ENCODE measurements at places on chromosomes 13 and 19. TPM values are rescaled to one million over a fixed set of nuclear protein-coding genes. Genes with fewer than 3 reads are reported as not detected.

CRB3 gene
- not detected for total RNA-seq

- DNase-seq = no peak
Observed at GRCh38 chr13:30918662-30919405, 12.8 kb downstream of the MEDAG start.

DNA sequence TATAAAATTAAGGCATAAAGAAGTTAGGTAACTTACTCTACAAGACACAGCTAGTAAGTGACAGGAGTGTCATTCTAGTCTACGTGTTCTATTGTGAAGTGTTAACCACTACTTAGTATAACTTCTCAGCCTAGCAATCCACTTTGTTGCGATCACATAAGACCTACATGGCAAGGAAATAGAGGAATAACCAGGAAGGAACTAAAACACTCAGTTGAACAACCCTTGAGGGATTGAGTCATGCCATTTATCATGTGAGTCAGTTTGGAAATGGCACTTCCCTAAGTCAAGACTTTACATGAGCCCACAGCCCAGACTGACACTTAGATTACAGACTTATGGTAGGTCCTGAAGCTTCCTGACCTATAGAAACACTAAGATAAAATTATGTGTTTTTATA lies 279.5 kb upstream of the PCDH20 start:
- no peak for DNase-seq

AKAP8L gene
- total RNA-seq = 86.0 TPM

DNA sequence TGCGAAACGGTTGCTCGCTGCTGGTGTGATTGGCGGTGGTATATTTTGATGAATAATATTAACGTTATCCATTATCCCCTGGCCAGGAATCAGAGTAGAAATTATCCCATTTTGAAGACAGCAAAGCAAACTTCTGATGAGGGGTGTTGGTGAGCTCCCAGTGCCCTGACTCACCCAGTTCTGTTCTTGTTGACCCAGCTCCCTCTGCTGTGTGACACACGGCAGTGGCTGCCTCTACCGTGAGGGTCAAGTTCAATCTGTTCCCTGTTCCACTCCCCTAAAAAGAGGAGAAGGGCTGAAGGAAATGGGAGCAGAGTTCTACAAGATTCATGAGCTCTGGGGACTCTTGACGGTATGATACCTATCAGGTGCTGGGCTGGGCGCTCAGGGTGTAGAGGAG lies 2.0 kb downstream of the CAMSAP3 start:
- DNase-seq = no peak

DNA sequence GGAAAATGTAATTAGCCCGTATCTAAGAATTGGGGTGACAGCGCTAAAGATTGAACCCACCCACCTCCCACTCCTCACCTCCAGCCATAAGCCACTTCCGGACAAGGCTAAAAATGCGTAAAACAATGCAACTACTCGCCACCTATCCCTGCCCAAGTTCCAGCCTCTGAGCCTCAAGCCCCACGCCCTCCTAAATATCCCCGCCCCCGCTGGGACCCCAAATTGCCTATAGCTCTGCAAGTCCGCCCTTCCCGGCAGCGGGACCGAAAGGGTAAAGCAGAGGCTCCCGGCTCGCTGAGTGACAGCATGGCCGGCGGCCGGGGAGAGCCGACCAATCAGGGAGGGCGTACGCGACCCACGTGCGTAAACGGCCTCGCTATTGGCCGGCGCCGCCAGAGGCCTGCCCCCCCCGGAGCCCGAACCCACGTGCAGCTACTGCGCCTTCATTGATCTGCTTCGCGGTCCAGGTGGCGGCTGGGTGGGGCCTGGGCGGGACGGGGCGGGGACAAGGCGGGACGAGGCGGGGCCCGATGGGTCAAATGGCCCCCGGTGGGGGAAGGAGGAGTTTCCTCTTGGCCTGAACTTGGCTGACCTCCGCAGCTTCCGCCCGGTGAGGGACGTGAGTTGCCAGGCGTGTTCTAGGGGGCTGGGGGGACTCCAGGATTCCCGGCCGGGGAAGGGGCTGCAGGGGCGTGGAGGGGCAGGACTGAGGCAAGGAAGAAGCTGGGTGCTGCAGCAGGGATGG lies at the start of gene TLE6:
Gene TLE6 (plus strand): TSS at position 564 of the 745 bp plus-strand sequence. CDS start 670 bp downstream, outside the sequence.
- DNase-seq = peak; percentile 98

DNA sequence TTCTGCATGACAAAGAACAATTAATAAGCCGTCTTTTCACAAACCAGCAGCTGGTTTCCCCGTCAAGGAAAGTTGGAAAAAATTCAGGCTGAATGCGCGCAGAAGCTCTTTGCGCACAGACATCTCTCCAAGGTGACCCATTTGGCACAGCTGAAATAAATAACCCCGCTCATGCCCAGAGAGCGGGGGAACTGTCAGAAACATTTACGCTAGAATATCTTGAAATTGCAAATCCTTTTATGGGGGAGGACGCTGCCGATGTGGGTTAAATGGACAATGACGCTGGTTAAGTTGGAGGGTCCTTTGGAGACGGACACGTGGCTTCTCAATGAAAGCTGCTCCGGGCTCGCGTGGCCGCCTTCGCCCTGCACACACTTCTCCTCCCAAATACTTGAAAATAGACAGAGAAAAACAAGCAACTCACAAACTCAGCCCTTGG lies 30.6 kb downstream of the GSX1 start:
- DNase-seq = no peak

FBXL3 gene
- total RNA-seq = 32.2 TPM

VSTM1 gene
- not detected for total RNA-seq

- no peak for DNase-seq
Observed at GRCh38 chr13:27264648-27265047, 6.0 kb upstream of the RASL11A start.

ADGRE2 gene
- total RNA-seq = 0.66 TPM

DNA sequence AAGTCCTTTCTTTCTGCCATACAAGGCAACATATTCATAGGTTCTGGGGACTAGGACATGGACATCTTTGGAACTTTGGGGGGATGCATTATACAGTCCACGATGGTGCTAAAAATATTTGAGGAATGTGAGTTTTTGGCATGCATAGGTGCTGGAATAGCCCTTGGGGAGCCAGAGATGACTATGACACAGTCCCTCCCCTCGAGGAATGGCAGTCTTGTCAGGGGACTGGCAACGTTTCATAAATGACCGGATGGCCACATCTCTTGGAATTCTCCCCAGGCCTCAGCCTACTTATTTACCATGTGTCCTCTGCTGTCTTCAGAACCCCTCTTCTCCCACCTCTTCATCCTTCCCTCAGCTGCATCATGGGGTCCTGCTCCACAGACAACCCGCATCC lies 13.6 kb downstream of the MEIOSIN start:
- DNase-seq = no peak

DNA sequence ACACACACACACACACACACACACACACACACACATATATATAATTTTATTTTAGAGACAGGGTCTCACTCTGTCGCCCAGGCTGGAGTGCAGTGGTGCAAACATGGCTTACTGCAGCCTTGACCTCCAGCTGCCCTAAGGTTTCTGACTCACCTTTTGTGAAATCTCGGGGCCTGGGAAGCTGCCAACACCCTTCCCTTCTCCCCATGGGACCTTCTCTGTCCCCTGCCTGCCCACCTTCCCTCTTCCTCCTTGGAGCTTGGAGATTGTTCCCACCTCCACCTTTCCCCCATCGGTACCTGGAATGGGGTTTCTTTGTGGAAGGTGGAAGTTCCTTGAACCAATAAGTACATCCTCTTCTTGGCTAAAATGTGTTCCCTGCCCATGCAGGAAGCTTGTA lies 6.3 kb downstream of the ARRDC5 start:
- peak; percentile 16 for DNase-seq

USPL1 gene
- 42.2 TPM for total RNA-seq

ZNF324 gene
- total RNA-seq = 9.1 TPM

- no peak for DNase-seq
Observed at GRCh38 chr19:2856457-2857050, 10.6 kb upstream of the ZNF556 start.

DNA sequence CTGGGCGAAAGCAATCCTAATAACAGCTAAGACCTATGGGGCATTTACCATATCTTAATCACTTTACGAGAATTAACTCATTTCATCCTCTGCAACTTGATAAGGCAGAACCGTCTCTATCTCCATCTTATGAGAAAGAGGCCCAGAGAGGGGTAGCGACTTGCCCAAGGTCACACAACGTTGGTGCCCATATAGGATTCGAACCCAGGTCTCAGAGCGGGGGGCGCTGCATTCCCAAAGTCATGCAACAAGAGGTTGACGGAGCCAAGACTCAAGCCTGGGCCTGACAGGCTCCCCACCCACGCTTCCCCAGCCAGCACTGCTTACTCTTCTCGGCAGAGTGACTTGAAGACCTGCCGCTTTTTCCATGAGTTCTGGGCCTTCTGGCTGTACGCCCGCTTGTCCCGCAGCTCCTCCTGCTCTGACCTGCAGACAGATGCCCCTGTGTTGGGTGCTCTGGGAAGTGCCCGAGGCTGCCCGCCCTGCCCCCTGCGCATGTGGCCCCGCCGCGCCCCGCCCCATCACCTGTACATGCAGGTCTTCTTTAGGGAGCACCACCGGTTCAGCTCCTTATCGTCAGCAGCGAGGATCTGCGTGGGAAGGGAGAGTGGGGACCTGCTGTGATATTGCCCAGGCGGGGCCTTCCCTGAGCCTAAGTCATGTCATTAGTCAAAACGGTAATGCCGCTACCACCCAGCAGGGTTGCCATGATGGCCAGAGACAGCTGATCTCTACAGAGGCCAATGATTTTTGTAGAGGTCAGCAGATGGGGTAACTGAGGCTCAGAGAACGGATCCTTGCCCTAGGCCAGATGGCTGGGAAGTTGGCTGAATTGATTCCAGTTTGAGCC lies 10.8 kb downstream of the KRI1 start:
- DNase-seq = peak; percentile 33

GRCh38 chr19:2345076-2345475 lies 15.0 kb upstream of the TMPRSS9 start:
- DNase-seq = no peak

GRCh38 chr13:24076109-24076508 lies 84.4 kb upstream of the SPATA13 start:
- no peak for DNase-seq

RAD23A gene
- 131 TPM for total RNA-seq

DNA sequence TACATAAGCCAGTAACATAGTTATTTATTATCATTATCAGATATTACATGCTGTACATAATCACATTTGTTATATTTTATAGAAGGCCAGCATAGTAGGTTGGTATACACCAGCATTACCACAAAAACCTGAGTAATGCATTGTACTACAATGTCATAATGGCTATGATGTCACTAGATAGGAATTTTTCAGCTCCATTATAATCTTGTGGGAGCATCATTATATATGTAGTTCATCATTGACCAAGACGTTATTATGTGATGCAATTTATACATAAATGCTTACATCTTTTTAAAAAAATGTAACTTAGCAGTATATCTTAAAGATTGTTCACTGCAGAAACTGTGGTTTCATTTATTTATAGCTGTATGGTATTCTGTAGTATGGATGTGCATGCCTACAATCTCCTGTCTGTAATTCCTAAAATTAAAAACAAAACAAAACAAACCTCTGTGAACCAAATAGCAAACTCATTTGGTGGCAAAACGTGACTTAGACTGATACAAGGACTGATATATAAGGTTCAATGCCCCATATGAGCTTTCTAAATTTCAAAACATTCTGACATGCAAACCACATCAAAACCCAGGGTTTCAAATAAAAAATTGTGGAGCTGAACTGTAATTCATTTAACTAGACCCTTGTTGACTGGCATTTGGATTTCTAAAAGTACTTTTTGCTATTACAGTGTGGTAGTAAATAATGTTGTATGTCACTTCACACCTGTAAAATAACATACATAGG lies 250.9 kb downstream of the DLEU7 start:
- no peak for DNase-seq

EPSTI1 gene
- 0.03 TPM for total RNA-seq

DNA sequence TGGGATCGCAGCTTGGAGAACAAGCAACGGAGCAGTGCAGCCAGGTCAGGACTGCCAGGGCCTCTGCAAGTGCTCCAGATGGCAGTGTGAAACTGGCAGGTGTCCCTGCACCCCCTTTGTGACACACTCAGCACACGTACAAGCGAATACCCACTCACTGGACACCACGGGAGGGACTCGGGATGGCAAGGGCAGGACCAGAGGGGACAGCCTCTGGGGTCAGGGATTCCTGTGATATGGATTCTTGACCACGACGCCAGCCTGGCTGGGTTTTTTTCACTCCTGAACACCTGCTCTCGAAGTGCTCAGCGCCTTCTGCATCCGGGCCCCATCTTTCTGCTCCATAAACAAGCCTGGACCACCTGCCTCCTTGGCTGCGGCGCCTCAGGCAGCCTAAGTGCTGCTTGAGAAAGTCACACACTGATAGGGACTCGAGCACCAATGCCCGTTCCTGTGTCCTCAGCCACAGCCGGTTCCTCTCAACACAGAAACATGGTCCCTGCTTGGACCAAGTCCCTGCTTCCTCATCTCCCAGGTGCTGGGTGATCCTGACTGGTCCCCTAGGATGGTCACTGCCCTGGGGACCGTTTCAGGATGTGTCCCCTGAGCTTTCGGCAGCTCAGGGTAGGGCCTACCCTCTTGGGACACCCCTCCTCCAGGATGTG lies 22.0 kb downstream of the ELAVL1 start:
- DNase-seq = no peak

- no peak for DNase-seq
Observed at GRCh38 chr19:16369664-16370576, 45.3 kb downstream of the KLF2 start.

DNA sequence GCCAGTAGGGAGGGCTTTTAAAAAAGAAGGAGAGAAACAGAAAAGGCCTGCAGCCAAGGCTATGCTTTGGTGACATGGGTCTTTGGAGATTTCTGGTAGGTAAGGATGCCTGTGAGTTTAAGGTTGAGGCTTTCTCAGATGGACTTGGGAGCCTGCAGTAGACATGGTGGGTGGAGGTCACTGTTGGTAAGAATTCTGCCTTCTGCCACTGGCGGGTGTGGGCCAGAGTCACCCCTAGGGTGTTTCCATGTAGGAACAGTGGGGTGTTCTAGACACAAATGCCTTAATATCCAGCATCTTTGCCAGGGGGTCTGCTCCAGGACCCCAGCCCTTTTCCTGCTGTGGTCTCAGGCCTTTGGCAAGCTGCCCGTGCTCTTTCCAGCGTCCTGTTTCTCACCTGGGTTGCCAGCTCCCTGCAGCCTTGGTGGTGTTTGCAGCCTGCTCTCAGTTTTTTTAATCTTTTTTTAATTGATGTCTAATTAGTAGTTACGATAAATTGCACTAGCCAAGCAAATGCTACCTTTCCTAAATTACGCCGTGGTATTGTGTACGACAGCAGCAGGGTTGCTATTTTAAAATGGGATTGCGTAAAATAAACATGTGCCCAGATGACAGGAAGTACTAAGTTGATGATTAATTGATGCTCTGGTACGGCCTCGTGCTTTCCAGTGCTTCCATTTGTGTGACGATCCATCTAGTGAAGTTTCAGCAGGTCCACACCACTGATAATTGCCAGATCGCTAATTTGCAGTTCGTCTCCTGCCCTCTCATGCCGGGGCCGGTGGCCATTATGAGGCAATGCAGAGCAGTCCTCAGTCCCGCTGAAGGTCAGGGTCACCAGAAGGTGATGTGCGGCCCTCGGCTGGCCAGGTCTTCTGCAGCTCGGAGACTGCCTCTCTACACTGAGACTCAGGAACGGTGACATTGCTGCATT lies 35.3 kb upstream of the NPAS1 start:
- DNase-seq = no peak

GRCh38 chr19:15166700-15167099 lies 34.1 kb downstream of the NOTCH3 start:
- DNase-seq = peak; percentile 44
